ENCODE measurements at places on chromosomes 7 and 10.

GRCh38 chr10:86229376-86229775 lies 137.2 kb downstream of the GRID1 start:
- DNase-seq, result no peak

DNA sequence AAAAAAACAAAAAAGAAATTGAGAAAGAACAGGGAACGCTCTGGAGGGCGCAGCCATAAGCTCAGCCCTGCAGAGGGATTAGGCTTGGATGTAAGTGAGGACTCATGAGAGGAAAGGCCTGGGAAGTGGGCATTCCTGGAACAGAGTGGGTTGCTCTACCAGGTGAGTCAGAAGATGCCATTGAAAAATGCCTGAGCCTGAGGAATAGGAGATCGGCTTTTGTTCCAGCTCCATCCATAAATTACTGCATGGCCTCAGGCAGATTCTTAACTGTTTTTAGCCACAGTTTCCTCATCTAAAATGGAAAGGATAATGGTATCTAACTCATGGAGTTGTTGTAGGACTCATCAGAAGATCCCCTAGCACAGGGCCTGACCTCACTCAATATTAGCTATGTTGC lies 1.1 kb upstream of the RGR start:
- no peak for DNase-seq

- peak; percentile 30 for DNase-seq
These were observed 2.9 kb upstream of the CD36 start for GRCh38 chr7:80635533-80635932.

DNA sequence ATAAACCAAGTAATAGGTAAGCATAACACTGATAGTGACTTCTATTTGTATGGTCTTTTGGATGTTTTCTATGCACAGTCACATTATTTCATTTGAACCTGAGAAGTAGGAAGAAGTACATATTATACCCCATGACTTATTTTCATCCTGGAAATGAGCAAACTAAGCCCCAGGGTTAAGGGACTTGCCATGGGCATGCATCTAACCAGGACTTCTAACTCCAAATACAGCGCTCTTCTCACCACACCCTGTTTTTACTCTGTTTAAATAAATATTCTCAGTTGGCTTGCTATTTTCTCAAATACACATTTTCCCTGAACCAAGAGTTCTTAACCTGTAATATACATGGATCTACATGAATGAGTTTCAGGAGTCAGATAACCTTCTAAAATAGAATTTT lies 16.3 kb downstream of the GNG11 start:
- DNase-seq, result no peak

DNA sequence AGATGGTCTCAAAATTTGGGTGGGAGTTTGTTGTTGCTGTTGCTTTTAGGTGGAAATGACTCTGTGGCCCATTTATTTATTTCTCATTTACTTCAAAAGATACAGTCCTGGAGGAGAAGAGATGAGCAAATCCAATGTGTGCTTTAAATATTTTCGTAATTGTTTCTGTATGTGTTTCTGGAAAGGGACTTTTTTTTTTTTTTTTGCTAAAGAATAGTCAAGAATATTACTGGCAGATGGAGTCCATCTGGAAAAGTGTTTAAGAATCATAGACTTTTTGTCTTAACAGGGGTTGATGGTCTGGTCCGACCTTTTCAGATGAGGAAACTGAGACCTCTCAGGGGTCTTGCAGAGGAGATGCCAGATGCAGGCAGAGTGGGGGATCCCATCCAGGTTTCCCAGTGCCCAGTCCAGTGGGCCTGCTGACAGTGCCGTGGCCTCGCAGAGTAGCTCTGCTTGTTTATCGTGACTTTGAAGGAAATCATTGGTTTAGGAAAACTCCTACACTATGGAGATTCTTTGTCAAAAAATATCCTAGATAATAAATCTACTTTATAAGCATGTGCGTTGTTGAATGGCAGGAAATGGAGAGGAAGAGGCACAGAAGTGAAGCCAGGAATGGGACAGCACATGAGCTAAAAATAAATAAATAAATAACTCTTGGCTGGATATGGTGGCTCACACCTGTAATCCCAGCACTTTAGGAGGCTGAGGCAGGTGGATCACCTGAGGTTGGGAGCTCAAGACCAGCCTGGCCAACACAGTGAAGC lies 164.3 kb upstream of the SVIL start:
- DNase-seq, result peak; percentile 46

- peak; percentile 64 for DNase-seq
These were observed 701 bp downstream of the STK17A start for GRCh38 chr7:43583424-43584194.

DNA sequence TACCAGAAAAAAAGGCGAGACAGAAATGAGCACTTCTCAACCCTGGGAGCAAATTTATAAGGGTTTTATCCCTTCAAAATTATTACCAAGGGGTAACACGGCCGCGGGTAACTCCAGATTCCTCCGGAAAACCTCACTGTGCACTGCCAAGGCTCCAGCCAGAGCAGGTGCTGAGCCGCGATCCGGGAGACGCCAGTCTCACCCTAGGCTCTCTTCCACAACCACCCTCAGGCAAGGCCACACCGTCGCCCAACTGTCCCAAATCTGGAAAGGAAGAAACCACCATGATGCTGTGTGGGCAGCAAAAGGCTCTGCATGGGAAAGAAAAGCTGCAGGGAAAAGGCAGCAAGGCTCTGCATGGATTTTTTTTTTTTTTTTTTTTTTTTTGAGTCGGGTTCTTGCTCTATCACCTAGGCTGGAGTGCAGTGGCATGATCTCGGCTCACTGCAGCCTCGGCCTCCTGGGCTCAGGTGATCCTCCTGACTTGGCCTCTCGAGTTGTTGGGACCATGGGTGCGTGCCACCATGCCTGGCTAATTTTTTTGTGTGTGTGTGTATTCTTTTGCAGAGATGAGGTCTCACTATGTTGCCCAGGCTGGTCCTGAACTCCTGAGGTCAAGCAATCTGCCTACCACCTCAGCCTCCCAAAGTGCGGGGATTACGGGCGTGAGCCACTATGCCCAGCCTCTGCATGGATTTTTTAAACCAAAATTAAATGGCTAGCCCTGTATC lies 39.0 kb downstream of the MAD1L1 start:
- no peak for DNase-seq

DNA sequence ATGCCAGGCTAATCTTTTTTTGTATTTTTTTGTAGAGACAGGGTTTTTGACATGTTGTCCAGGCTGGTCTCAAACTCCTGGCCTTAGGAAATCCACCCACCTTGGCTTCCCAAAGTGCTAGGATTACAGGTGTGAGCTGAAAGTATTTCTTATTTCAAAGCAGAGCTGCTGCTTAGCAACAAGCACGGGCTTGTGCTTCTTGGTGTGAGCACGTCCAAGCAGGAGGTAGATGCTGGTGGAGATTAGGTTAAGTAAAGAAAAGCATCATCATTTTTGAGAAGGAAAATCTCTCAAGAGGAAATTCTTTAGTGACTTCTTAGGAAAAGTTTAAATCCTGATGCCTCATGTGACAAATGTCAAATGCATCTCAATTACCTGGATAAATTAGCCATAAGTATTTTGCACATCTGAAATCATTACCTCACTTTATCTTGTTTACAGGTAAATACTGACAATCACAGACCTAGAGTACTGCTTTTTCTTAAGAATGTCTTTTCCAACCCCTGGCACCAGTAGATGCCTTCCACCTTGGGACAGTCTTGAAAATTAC lies 431.8 kb upstream of the FZD8 start:
- no peak for DNase-seq

DNA sequence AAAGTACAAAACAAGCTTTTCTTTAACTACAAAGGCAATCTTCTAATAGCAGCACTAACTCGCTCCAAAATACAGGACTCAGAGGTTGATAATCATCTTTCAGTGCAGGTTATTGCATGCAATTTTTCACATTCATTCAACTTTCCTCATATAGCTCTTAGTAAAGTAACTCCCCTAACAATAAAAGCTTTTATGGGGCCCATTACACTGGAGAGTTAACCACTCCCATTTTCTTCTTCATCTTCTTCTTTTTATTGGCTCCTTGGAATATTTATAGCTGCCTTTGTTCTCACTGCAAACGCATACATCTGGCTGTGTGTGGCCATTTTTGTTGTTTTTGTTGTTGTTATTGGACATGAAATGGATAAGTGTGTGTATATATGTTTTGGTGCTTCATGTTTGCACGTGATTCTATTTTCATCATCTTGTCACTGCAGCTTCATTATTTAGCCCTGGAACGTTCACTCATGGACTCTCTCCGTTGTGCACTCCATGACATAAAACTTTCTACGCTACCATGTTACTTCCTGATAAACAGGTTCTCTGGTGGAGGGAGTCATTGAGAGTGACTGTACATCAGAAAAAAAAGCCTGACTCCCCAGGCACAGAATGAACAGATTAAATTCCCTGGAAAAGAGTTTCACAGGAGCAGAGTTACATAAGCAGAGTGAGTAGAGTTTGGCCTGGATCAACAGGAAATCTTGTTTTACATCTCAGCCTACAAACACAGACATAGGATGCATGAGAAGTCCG lies 236.4 kb upstream of the SP4 start:
- no peak for DNase-seq

DNA sequence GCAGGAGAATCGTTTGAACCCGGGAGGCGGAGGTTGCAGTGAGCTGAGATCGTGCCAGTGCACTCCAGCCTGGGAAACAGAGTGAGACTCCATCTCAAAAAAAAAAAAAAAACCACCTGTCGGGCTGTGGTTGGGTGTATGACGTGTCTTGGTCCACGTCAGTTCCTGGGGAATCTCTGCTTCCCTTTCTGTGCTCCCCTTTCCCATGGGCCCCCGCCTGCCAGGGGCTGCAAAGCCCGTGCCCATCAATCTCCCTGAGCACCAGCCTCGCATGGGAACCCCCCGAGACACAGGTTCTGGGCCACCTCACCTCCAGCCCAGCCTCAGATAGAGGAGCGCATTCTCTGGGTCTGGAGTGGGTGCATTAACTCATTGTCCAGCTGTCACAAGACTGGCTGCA lies 2.3 kb upstream of the SH2B2 start:
- DNase-seq, result no peak

DNA sequence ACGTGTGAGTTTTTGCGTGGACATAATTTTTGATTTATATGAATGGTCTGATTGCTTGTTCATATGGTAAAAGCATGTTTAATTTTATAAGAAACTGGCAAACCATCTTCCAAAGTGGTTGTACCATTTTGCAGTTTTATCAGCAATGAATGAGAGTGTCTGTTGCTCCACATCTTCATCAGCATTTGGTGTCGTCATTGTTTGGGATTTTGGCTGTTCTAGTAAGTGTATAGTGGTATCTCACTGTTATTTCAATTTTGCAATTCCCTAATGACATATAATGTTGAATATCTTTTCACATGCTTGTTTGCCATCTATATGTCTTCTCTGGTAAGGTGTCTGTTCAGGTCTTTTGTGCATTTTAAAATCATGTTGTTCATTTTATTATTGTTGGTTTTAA lies 13.2 kb upstream of the PLCE1 start:
- DNase-seq, result no peak

DNA sequence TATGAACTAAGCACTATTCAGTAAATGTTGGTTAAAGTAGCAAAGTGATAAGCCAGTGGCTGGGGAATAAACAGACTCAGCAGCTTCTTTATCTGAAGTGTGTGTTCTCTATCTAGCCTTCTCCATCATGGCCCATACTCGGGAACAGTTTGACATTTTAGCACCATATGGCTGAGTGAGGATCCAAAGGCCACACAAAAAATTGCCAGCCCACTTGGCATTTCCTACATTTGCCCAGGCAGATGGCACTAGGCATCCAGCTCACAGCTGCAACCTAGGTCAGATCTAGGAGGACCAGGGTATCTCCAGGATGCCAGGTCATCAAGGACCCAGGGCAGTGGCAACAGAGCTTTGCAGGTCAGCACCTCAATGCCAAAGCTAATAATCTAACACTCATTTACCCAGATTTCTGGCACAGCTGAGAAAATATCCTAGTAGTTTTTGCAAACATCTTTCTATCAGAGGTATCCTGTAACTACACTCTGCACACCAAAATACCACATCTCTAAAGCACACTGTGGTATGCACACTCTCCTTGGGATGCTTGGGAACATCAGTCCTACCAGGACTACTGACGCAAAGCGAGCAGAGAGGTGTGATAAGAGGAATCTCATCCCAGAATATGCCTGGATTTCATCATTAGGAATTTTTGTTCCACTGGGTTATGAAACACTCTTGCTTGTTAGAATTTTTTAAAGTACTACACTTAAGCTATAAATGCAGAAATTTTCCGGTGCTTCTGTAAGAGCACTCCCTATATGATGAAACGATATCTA lies 61.7 kb downstream of the DOCK4 start:
- peak; percentile 73 for DNase-seq

- no peak for DNase-seq
These were observed 61.9 kb upstream of the CACUL1 start for GRCh38 chr10:118816471-118817168.

DNA sequence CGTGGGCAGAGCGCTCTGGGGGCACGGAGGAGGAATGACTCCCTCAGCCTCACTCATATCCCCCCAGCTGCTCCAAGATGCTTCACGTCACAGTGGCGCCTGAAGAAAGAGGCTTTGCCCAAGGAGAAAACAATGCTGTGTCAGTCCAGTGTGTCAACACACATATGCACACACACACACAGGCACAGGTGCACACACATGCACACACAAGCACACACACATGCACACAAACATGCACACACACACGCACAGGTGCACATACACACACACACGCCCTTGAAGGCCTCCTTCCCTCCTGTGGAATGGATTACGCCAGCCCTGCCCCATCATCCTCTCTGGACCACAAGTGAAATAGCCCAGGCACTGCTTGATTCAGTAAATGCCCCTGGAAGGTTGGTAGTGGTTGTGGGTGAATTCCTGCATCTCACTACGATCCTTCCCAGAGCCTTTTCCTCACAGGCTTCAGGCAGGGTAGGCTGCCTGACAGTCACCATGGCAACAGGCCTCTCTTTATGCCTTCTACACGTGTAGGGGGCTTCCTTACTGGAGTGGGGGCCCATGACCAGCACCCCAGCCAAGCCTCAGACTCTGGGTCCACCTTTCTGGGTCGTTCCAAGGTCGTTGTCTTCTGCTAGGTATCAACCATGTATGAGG lies 371.5 kb upstream of the PODXL start:
- DNase-seq, result no peak

- DNase-seq, result no peak
These were observed 93.8 kb downstream of the MKI67 start for GRCh38 chr10:128032466-128032865.

DNA sequence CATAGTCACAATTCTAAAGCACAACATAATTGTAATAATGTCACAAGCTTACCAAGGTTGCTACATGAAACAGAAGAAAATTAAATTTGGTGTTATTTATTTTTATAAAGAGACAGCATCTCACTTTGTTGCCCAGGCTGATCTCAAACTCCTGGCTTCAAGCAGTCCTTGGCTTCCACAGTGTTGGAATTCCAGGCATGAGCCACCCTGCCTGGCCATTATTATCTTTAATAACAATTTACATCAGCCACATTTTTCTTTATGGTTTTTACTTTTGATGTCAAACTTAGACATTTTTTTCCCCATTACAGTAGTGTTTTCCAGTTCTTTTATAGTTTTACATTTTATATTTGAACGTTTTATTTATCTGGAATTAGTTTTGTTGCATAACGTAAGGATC lies 46.7 kb downstream of the BMPR1A start:
- DNase-seq, result no peak

DNA sequence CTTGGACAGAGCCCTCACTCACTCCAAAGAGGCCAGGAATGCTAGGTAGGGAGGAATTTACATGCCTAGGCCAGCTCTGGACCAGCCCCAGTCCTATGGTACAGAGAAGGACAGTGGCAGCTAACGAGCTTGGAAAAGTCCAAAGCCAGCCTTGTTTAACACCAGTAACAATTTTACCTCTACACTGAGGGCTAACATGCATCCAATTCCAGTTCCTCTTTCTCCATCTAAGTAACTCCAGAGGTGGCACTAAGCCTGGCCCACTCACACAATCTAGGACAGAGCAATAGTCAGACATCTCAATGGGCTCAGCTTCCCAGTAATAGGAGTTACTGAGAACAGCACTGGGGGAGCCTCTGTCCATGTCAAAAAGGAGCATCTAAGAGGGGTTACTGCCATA lies 5.7 kb upstream of the LCOR start:
- DNase-seq, result no peak
